Activated CD8-positive, alpha-beta memory T cell treated with anti-CD3 and anti-CD28 coated beads for 4 hours (primary cell): ENCODE measurements at places on chromosomes 13 and 19.

GRCh38 chr19:48926909-48927308 is 6.6 kb upstream of the DHDH start:
- DNase-seq, result no peak

DNA sequence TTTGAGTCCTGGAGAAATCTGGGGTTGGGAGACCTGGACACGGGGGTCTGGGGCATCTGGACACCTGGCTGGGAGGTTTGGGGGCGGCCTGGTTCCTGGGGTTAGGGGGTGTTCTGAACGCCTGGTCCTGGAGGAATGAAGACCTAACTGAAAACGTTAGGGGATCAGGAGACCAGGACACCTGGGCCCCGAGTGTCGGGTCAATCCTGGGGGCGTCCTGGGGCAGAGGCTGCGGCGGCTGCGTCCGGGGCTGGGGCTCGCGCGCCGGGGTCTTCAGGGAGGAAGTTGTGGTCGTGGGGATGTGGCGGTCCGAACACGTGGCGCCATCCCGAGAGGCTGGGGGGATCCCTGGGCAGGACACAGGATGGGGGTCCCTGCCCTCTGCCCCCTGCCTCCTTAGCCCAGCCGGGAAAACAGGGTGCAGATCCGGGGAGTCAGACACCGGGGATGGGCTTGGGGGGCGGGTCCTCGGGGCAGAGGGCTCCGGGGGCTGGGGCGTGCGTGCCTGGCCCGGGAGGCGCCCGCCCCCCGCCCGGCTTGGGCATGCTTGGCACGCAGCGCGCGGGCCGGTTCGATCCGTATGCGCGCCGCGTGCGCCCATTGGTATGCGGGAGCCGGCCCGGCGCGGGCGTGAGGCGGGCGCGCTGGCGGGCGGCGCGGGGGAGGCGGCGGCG is 632 bp downstream of the NPAS1 start:
- DNase-seq, result no peak

DNA sequence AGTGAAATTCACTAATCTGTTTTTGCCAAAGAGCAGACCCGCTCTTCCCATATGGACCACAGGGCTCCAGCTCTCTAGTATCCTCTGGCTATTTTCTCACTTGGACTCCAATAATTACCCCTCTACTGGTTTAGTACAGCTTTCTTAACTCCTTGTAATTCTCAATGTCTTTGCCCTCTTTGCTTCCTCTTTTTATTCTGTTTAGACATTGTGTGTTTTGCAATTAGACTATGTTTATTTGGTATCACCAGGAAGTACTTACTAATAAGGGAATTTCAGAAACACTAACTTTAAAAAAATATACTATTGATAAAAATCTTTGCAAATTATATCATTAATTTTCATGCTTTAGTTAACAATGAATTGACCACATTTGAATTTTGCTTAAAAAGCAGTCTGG is 111.6 kb upstream of the OBI1 start:
- DNase-seq, result no peak

- DNase-seq, result no peak
Observed at GRCh38 chr13:71624653-71625600, 242.1 kb downstream of the DACH1 start.

DNA sequence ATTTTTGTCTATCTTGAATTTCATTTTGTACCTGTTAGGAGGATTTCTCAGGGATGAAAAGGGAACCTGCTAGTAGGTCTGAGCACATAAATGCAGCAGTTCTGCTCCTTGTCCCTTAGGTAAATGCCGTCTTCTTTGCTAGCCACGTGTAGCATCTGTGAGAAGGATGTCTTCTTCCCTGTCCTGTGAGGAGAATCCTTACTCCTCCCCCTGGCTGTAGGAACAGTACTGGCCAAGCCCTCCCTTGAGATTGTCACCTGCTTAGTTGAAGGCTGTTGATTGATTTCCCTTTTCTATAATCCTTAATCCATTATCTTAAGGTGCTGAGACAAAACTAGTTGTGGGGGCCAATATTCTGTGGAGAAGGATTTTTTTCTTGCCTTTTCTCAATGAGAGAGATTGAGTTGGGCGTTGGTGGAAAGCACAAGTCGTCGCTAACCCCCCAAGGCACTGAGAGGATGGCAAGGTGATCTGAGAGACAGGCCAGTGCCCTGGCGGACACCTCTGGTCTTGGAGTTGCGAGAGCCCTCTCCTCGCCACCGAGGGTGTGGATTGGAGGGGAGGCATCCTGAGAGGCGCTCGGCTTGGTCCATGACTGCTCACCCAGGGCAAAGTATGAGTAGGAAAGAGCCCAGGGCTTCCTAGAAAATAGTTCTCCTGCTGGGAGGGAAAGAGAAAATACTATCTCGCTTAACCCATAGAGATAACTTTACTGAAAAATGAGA is 216.7 kb downstream of the ATP8A2 start:
- DNase-seq, result no peak

DNA sequence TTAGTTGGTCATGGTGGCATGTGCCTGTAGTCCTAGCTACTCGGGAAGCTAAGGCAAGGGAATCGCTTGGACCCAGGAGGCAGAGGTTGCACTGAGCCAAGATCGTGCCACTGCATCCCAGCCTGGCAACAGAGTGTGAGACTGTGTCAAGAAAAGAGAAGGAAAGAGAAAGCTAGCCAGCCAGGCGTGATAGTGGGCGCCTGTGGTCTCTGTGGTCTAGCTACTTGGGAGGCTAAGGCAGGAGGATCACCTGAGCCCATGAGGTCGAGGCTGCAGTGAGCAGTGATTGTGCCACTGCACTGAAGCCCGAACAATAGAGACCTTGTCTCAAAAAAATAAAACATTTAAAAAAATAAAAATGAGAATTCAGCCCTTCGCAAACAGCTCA is 33.3 kb downstream of the TIMM13 start:
- DNase-seq, result no peak

DNA sequence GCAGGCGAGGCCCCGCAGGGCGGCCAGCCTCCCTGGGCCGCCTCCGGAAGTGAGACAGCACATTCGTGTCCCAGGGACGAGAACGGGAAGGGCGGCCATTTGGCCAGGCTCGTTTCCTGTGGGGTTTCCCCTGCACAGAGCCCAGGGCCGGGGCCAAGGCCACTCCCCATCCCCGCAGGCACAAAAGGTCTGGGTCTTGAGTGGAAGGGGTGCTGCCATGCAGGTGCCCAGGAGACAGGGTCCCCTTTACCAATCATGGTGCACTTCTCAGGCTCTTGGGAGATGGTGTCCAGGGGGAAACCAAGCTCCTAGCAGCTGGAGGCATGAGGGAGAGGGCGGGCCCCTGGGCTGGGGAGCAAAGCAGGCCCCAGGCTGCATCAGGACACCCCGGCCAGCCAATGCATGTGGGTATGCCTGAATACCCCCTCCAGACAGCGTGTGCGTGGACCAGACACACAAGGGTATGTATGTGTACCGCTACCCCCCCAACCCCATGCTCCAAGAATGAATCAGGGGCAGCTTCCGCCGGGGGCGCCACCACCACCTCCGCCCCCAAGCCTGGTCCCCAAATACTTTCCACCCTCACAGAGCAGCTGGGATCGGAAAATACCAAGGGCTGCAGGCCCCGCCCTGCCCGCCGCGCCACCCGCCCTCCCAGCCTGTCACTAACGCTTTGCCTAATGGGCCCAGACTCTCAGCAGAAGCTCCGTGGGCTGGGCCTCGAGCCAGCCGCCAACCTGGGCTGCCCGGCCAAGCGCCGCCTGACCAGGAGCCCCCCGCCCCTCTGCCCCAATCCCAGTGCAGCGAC is 37.6 kb upstream of the NANOS3 start:
- DNase-seq, result peak; percentile 87

DNA sequence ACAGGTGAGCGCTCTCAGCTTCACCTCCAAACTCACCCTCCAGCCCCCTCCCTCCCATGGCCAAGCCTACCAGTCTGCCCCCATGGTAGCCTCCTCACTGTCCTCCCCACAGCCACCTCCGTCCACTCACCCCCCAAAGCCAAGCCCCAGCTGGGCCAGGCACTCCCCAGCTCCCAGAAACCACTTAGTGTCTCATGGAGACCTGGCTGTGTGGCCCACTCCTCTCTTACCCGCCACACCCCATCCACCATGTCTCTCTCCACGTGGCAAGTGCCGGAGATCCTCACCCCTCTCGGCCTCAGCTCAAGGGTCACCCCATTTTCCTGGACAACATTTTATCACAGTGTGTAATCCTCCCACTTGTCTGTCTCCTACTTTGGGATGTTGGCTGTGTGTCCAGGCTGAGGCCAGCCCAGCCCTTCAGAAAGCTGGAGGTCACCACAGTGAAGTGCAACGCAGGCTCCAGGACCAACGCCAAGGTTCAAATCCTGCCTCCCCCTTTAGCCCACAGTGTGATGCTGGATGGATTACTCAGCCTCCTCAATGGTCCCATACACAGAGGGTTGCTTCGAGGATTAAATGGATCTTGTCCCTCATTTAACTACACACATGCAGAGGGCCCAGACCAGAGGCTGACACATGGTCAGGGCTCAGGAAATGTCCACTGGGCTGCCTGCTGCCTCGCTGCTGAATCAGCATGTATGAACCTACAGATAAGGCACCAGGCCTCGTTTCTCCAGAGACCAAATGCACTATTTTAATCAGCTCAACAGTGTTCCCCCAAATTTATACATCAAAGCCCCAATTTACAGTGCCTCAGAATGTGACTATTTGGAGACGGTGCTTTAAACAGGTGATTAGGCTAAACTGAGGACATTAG is 71.3 kb downstream of the CEBPG start:
- DNase-seq, result no peak

GRCh38 chr13:77745784-77746183 is 48.3 kb downstream of the SLAIN1 start:
- DNase-seq, result no peak

GRCh38 chr19:12721656-12722565 is 1.8 kb downstream of the TNPO2 start:
- no peak for DNase-seq
